ENCODE measurements at places on chromosomes 5 and 9. TPM values are rescaled to one million over a fixed set of nuclear protein-coding genes. Genes with fewer than 3 reads are reported as not detected.

DNA sequence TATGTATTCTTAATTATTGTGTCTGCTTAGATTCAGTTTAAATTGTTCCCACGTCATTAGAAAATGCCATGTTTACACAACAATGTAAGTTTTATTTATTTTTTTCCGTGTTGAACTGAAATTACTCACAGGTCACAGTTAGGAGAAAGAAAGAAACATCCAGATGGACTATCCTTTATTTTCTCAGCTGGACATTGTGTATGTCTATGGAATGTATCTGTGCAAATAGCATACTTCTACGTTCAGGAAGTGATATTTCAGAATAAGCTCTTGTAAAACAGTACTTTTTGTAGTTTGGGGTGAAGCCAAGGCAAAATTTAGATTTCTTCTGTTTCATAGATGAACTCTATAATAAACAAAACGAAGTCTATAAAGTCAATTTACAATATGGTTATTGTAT lies 249.0 kb upstream of the ZNF608 start:
- DNase-seq: no peak

DNA sequence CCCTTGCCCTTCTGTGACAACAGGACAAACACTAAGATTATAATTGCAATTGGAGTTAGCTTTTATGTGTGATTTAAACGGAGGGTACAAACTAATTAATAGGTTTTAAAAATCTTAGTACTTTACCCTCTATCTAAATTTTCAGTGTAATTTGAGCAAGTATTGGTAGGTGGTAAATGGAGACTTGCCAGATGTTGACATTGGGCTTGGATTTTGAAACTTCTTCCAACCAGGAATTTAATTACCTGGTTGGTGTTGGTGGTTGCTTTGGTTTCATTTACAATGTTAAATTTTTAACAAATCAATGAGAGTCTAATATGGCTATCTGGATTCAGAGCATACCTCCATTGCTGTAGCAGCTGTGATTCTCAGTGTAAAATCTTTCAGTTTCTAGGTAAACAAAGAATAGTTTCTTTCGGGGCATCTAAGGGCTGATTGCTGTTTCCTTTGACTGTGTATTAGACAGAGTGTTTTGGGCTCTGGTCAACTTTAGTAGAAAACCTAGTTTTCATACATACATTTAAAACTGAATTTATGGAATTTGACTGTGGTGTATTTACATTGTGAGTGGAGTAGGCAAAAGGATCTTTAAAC lies 1.9 kb downstream of the DAPK1 start:
- DNase-seq: no peak

GRCh38 chr9:136656795-136657611 lies 5.7 kb upstream of the EGFL7 start:
- no peak for DNase-seq

DNA sequence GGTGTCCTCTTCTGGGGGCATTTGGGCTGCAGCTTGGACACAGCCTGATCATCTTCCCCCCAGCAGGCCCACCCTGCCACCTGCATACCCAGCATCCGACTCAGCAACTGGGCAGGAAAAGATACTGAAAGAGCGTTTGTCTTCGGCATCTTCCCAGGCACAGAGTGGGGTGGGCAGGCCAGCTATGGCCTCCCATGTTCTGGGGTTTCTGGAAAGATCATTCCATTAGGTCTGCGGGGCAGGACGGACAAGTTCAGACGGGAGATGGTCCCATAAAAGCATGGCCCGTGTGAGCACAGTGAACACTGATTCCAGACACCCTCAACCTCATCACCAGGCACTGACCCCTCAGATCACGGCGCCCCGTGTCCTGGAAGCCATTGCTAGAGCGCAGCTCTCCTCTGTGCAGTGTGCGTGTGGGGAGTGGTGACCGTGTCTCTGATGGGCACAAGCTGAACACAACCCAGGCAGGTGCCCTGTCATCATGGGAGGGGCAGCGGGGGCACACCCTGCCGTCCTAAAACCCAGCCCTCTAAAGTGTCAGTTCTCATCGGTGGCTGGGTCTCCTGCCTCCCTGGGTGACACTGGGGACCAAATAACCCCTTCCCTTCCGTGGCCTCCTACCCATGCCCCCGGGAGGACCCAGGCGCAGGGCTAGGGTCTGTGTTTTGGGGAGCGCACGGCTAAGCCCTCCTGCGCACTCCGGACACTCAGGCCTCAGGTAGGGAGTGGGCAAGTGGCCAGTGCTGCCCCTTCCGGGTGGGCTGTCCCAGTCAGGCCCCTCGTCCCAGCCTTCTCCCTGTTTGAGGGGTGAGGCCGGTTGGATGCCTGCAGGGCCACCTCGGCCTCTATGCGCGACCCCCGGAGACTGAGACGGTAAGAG lies 13.2 kb upstream of the TMEM250 start:
- DNase-seq: no peak

SHC3 gene
- total RNA-seq: 0.38 TPM

GRCh38 chr5:4780633-4781032 lies 359.5 kb upstream of the ADAMTS16 start:
- DNase-seq: no peak

DNA sequence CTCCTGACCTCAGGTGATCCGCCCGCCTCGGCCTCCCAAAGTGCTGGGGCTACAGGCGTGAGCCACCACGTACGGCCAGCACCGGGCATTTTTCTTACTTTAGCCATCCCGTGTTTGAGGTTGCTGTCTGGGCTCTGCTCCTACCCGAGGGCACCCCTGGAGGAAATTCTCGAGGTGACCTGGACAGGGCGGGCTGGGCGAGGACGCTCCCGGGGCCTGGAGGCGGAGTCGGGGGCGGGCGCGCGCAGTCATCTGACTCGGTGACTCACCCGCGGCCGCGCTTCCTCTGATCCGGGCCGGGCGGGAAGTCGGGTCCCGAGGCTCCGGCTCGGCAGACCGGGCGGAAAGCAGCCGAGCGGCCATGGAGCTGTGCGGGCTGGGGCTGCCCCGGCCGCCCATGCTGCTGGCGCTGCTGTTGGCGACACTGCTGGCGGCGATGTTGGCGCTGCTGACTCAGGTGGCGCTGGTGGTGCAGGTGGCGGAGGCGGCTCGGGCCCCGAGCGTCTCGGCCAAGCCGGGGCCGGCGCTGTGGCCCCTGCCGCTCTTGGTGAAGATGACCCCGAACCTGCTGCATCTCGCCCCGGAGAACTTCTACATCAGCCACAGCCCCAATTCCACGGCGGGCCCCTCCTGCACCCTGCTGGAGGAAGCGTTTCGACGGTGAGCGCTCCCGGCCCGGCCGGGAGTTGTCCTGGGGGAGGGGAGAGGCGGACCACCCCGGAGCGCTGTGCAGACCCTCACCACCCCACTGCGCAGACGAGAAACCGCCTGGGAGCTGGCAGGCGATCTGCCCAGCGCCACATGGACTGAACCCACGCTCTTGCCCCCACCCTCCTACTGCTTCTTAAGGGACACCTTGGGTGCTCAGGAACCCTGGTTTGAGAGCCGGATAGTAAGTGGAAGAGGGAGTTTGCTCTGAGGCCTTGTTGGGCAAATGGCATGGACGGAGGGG lies at the start of gene HEXB:
Gene HEXB (plus strand): TSS at position 334 of the 952 bp plus-strand sequence. CDS start 28 bp downstream, at position 362.
- DNase-seq: peak; percentile 34

DNA sequence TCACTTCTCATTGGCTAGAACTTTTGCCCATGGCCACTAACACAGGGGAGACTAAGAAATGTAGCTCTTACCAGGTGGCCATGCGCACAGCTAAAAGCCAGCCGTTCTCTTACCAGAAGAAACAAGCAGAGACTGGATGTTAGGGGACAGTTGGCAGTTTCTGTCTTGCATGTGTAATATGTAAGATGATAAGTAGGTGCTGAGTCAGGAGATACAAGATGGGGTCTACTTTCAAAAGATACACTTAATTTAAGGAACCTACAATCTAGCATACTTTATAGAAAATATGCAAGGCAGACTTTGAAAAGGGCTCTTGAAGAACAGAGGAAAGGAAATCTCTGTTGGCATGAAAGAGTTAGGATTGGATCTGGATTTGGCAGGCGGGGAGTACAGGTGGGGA lies 244.5 kb downstream of the ZSWIM6 start:
- no peak for DNase-seq

Measured in esophagus squamous epithelium (tissue), 5 donors.